ENCODE measurements at places on chromosomes 2 and 18. TPM values are rescaled to one million over a fixed set of nuclear protein-coding genes. Genes with fewer than 3 reads are reported as not detected.

Gene NT5DC4
- not detected for total RNA-seq

Gene UGT1A5
- not detected for total RNA-seq

Gene SH3YL1
- total RNA-seq = 21.0 TPM

Gene HRH4
- 0.21 TPM for total RNA-seq

DNA sequence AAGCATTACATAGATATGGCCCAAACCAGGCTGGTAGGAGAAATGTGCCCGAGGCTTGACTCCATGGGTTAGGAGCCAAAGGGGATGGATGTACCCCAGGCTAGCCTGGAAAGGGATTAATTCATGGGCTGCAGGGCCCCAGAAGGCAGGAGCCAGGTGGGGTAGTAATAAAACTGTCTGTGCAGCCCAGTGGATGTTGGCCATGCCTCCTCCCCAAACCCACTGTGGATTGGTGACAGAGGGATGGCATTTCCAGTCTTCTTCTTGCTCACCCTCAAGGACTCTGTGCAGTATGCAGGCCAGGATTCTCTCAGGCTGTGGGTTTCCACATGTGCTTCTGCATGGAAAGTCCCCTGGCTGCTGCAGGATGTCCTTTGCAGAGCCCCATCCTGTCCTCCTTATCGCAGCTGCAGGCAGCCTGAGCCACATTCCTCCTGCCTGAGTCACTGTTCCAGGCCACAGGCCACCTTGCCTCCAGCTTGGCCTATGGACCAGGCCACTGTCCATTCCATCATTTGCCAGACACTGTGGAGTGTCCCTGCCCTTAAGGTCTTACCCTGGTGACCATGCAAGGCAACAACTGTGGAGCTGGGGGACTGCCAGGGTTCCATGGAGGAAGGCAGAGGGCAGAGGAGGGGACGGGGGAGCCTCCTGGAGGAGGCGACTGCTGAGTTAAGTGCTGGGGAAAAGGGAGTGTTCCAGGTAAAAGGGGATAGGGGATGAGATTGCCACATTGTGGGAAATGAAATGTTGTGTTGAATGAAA is 38.9 kb downstream of the INO80C start:
- peaks cover 1% of the 10 kb centered on the region for H3K4me1 ChIP-seq
- no peaks in the 10 kb centered on the region for H3K36me3 ChIP-seq
- H3K4me3 ChIP-seq = no peak overlapping the region
- DNase-seq = no peak

- peaks cover 8% of the 10 kb centered on the region for H3K36me3 ChIP-seq
- no peak for DNase-seq
- no peak overlapping the region for H3K4me3 ChIP-seq
- H3K27me3 ChIP-seq = no peaks in the 10 kb centered on the region
- no peak overlapping the region for H3K27ac ChIP-seq
- H3K4me1 ChIP-seq = no peaks in the 10 kb centered on the region
Measured at GRCh38 chr2:53672881-53673522, 94.6 kb upstream of the CHAC2 start.

GRCh38 chr18:354003-354402 is 86.2 kb upstream of the THOC1 start:
- no peaks in the 10 kb centered on the region for H3K4me1 ChIP-seq
- peaks cover 8% of the 10 kb centered on the region for H3K27me3 ChIP-seq
- H3K27ac ChIP-seq = no peak overlapping the region
- H3K36me3 ChIP-seq = no peaks in the 10 kb centered on the region

DNA sequence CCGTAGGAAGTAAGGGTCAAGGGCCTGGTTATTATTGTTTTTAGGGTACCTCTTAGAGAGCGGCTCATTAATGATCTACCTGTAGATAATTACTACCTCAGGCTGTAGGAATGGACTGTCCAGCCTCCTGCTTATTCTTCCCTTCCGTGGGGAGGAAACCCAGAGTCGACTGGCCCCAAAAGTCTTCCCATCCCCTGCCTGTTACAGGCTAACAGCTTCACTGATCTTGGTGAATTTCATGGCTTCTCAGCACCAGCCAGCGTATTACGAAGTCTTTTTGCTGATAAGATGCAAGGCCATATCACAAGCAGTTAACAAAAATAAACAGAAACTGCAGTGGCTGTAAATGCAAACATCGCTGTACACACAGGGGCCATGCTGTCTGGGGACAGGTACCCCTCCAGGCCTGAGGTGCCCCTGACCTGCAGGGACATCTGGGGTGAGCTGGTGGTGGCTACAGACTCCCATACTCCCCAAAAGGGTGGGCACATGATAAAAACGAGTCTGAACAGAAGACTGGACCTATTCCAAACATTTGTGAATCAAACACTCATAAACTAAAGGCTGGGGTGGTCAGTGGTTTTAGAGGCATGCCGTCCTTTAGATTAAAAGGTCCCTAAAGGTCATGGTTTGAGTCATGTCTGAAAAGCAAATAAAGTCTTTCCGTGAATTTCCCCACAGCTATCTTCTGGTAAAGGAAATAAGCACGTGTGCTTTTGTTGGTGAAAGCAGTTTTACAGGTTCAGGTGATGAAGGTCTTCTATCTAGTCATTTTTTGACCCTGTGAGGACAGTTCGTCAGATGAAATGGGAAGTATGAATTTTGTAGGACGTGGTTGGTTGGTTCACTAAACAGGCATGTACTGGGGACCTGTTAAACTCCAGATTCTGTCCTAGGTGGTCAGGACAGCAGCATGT is 36.7 kb downstream of the TTC39C start:
- no peak overlapping the region for H3K27ac ChIP-seq
- no peak for DNase-seq
- H3K4me1 ChIP-seq = peaks cover 63% of the 10 kb centered on the region
- H3K4me3 ChIP-seq = no peak overlapping the region
- H3K36me3 ChIP-seq = peaks cover 35% of the 10 kb centered on the region

DNA sequence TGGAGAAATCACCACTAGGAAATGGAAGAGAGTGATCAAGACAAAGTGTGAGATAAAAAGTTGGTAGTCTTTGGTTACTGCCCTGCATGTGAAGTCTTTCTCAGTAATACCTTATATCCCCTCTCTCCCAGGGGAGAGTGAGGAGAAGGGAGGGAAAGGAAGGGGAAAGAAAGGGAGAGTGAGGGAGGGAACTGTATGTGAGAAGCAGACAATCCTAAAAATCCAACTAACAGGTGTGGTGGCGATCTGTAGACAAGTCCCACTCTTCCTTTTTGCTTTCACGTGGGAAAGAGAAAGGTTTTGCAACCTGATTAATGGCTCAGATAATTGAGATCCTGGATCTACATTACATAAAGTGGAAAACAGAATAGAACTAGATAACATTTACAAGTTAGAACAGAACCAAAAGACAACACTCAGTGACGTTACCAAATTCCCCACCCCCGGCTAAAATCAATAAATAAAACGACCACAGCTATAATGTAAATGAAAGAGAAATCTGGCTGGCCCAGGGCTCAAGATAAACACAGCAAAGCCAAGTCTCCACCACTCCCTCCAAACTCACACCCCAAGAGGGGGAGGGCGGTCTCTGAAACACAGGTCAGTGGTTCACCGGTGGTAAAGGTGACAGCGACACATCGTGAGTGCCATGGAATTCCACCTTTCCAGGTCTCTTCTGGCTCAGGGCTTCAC is 10.0 kb upstream of the APCDD1 start:
- H3K4me3 ChIP-seq = no peak overlapping the region
- H3K36me3 ChIP-seq = no peaks in the 10 kb centered on the region
- no peaks in the 10 kb centered on the region for H3K4me1 ChIP-seq
- no peak overlapping the region for H3K27ac ChIP-seq
- no peak for DNase-seq
- peaks cover 22% of the 10 kb centered on the region for H3K27me3 ChIP-seq

- no peak for DNase-seq
- H3K27ac ChIP-seq = no peak overlapping the region
- H3K36me3 ChIP-seq = no peaks in the 10 kb centered on the region
- no peaks in the 10 kb centered on the region for H3K4me1 ChIP-seq
- H3K4me3 ChIP-seq = no peak overlapping the region
Measured at GRCh38 chr18:50665519-50665918, 105.6 kb downstream of the MAPK4 start.

- no peak for DNase-seq
- no peaks in the 10 kb centered on the region for H3K27me3 ChIP-seq
- no peaks in the 10 kb centered on the region for H3K36me3 ChIP-seq
- no peak overlapping the region for H3K4me3 ChIP-seq
- H3K4me1 ChIP-seq = peaks cover 9% of the 10 kb centered on the region
Measured at GRCh38 chr2:229947544-229947943, 25.2 kb downstream of the FBXO36 start.

- no peak for DNase-seq
- H3K27me3 ChIP-seq = no peaks in the 10 kb centered on the region
- H3K4me1 ChIP-seq = no peaks in the 10 kb centered on the region
Measured at GRCh38 chr2:121362226-121362625, 77.2 kb upstream of the TFCP2L1 start.

DNA sequence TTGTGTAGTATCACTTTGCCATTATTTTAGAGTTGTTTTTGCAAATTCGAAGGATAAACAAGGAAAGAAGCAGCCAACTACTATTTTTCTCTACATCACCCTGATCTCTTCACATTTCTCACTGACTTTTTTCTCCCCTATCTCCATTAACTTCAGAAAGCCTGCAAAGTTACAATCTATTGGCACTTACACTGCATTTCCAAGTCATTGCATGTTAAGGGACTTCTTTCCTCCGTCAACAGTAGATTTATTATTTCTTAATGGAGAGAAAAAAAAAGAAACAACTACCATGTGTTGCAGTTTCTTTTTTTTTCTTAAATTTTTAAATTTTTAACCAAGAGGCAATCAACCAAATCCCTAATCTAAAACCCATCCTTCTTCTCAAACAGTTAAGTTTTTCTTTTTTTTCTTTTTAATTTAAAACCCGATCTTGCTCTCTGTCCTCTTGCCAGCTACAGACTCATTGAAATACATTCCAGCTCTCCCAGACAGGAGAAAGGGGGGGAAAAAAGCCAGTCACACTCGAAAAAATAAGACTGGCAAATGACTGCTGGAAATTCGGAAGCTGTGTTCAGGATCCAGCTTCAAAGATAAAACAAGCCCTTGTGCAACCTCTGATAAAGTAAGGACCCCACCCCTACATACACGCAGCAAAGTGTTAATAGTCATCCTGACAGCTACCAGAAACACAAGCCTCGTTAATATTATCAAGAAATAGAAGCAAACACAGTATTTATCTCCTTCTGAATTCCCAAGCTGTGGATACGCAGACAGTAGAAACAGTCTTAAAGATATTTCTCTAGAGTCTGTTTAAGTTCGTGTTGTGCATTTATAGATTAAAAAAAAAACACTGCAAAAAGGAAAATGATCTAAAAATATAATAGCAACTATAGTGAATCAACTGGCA is 1.3 kb downstream of the LRRTM4 start:
- no peak overlapping the region for H3K4me3 ChIP-seq
- H3K27ac ChIP-seq = no peak overlapping the region
- no peaks in the 10 kb centered on the region for H3K27me3 ChIP-seq
- no peaks in the 10 kb centered on the region for H3K36me3 ChIP-seq
- H3K4me1 ChIP-seq = no peaks in the 10 kb centered on the region

GRCh38 chr2:195709901-195710806 is 53.1 kb downstream of the SLC39A10 start:
- H3K4me1 ChIP-seq = no peaks in the 10 kb centered on the region
- no peak for DNase-seq
- H3K4me3 ChIP-seq = no peak overlapping the region
- H3K27me3 ChIP-seq = no peaks in the 10 kb centered on the region
- peaks cover 37% of the 10 kb centered on the region for H3K36me3 ChIP-seq

DNA sequence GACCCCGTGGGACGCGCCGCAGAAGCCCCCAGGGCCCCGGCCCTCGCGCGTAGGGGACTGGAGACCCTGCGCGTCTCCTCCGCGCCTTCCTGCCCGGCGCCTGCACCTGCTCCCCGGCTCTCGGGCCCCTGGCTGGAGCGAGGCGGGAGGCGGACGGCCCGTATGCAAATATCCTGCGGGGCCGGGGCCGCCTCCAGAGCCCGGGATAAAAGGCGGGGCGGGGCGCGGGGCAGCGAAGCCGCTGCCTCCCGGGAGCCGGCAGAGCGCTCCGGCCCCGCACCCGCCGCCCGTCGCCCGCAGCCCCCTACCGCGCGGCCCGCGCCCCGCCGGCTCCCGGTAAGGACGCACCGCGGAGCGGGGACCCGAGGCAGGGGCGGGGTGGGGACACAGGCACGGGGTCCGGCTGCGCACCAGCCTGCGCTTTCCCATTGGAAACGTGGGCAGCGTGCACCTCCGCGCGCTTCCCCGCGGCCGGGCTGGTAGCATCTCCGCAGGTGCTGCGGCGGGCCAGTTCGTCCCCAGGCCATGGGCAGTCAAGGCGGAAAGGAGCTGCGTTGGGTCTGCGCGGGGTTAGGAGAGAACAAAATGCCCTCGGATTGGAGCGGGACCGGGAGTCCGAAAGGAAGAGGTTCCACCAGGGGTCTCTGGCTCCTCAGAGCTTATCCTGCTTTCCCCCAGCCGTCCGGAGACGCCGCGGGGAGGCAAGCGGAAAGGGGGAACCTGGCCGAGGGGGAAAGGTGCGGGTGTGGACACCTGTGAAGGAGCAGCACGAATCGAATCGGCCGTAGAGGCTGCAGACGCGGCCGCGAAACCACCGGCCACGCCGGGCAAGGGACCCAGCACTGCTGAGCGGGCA is at the start of gene ATP6V1C2:
ATP6V1C2 (plus strand) TSS at position 235 of the 856 bp plus-strand sequence. CDS start 1,220 bp downstream, outside the sequence.
- H3K4me3 ChIP-seq = no peak within 1 kb of the TSS
- DNase-seq = no peak
- no peak within 1 kb of the TSS for H3K27ac ChIP-seq
- peaks cover 69% of the 10 kb centered on the region for H3K27me3 ChIP-seq
- no peaks in the 10 kb centered on the region for H3K36me3 ChIP-seq

DNA sequence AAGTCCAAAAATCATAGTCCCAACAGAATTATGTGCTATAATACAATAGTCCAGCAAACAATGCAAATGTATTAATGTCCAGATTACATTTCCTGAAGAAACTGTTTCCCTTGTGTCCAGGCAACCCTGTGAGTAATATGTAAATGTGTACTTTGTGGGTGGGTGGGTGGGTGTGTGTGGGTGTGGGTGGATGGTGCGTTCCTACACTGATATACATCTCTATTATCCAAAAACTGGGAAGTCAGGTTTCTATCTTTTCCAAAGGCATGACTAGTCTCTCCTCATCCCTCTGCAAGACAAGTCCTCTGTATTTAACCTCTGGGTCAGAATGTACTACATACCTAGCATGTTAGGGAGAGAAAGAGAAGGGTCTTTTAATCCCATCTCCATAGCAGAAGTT is 71.6 kb downstream of the LNPK start:
- no peak overlapping the region for H3K27ac ChIP-seq
- H3K4me3 ChIP-seq = no peak overlapping the region
- DNase-seq = no peak

DNA sequence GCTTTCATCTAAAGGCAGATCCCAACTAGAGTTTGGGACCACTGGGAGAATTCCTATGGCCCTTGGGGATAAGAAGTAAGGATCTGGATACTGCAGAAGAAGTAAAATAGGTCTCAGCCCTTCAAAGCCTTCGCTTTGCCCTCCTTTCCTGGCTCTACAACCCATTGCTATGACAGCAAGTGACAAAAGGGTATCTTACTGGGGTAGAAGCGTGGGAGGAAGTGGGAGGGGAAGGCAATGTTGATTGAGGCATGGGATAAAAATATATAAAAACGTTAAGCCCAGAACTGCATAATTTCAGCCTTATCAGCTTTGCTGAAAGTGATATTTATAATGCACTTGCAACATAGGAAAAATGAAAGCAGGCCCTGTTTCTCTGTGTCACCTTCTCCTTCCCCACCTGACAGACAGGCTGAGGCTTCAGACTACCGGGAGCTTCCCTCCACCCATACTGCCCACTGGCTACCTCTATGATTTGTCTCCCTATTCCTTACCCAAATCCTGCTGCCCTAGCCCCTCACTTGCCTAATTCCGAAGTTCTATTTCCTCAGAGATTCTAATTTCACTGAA is 14.9 kb upstream of the SOS1 start:
- H3K4me1 ChIP-seq = peaks cover 83% of the 10 kb centered on the region
- H3K4me3 ChIP-seq = peak overlapping the region; percentile 21
- H3K27me3 ChIP-seq = no peaks in the 10 kb centered on the region
- H3K36me3 ChIP-seq = peaks cover 18% of the 10 kb centered on the region

Data from activated CD4-positive, alpha-beta T cell treated with anti-CD3 and anti-CD28 coated beads, Interleukin-2, amount 10 ng/mL, durations not matched to agents 7 days and 5 days (primary cell).